Vagina (tissue), 2 donors: ENCODE measurements at places on chromosomes 3 and 15.
A peak's percentile ranks its signal among the peaks of the same experiment; 100 is the strongest.

DNA sequence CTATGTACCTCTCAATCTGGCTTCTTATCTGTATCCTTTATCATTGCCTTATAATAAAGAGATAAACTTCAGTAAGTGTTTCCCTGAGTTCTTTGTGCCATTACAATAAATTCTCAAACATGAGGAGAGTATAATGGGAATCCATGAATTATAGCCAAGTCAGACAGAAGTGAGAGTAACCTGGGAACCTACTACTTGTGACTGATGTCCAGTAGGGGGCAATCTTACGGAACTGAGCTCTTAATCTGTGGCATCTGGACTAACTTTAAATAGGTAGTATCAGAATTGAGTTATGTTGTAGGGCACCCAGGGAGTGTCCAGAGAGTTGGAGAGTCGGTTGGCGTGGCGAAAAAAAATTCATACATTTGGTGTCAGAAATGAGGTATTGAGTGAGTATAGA lies 542.6 kb downstream of the ZBBX start:
- no peaks in the 10 kb centered on the region for H3K27me3 ChIP-seq
- DNase-seq: no peak
- H3K4me1 ChIP-seq: no peaks in the 10 kb centered on the region
- no peak overlapping the region for H3K27ac ChIP-seq
- H3K4me3 ChIP-seq: no peak overlapping the region
- H3K36me3 ChIP-seq: no peaks in the 10 kb centered on the region

DNA sequence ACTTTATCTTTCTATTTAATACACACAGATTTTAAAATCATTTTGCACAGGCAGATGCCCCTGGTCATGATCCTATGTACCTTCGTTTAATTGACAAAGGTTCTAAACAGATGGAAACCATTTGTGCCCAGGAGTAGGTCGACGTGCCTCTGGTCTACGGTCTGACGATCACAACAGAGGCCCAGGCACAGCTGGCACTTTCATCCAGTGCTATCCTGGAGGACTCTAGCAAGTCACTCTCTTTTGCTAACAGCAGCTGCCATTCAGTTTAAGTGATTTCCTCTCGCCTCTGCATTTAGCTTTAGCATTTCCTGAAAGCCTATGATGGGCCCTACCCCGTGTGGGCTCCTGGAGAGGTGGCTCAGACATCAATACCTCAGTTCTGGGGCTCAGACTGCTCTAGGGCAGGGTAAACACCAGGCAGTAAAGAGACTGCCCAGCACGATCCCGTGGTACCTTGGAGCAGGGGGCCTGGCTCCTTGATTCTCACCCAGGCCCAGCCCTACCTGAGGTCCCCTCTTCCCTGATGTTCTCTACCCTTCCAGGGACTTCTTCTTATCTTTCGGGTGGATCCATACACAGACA lies 83.2 kb upstream of the SNRPA1 start:
- no peaks in the 10 kb centered on the region for H3K27me3 ChIP-seq
- no peak overlapping the region for H3K27ac ChIP-seq
- DNase-seq: no peak
- peaks cover under 1% of the 10 kb centered on the region for H3K4me1 ChIP-seq
- no peaks in the 10 kb centered on the region for H3K36me3 ChIP-seq

DNA sequence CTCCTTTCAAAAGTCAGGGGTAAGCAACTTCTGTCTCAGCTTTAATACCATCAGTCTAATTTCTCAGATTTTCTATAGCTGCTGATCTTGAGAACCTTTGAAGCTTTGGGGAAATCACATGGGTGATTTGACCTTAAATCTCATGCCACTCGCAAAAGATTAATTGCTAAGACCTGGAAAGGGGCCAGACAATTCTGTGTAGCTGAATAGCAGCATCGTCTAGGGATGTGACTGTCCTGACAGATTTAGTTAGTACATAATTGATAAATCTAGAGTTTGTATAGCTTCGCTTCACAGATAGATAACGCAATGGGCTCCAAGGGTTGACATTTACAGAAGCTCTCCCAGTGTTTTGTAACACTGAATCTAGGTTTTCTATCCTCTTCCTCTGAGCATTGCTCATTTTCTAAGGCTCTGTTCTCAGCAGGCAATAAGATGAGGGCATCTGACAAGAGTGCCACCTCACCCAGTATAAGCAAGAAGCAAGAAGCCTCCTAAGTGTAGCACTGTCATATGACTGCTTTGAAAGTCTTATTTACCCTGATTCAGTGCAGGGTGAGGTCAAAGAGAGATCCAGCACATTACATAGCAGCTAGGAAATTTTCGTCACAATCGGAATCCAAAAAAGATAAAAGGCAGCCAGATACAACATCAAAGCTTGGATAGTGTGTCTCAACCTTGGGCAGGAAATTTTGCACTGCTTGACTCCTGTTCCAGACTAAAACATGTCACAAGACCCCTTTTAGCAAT lies 47.7 kb upstream of the DUT start:
- H3K27ac ChIP-seq: no peak overlapping the region
- no peak overlapping the region for H3K4me3 ChIP-seq
- peaks cover 6% of the 10 kb centered on the region for H3K4me1 ChIP-seq

- H3K27me3 ChIP-seq: no peaks in the 10 kb centered on the region
- peaks cover 18% of the 10 kb centered on the region for H3K4me1 ChIP-seq
- no peak overlapping the region for H3K27ac ChIP-seq
- H3K36me3 ChIP-seq: peaks cover 65% of the 10 kb centered on the region
- H3K4me3 ChIP-seq: no peak overlapping the region
- DNase-seq: no peak
Measured at GRCh38 chr15:64685230-64685888, 90.0 kb downstream of the RBPMS2 start.

DNA sequence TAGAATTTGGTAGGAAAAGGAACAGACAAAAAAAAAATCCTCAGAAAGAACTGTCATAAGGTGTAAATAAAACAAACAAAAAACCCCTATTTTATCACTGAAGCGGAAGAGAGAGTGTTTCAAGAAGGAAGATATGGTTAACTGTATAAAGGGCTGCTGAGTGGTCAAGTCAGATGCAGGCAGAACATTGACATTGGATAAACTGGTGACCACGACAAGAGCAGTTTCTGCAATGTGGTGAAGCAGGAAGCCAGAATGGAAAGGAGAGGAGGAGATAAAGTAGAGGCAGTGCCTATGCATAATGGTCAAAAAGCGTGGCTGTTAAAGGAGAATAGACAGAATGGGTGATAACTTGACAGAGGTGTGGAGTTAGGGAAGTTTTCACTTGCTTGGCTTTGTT lies 75.3 kb downstream of the CYP19A1 start:
- no peak overlapping the region for H3K4me3 ChIP-seq
- no peak for DNase-seq
- no peaks in the 10 kb centered on the region for H3K27me3 ChIP-seq

GRCh38 chr15:69940441-69941300 lies 157.0 kb downstream of the TLE3 start:
- H3K27me3 ChIP-seq: no peaks in the 10 kb centered on the region
- no peaks in the 10 kb centered on the region for H3K4me1 ChIP-seq
- H3K27ac ChIP-seq: no peak overlapping the region

DNA sequence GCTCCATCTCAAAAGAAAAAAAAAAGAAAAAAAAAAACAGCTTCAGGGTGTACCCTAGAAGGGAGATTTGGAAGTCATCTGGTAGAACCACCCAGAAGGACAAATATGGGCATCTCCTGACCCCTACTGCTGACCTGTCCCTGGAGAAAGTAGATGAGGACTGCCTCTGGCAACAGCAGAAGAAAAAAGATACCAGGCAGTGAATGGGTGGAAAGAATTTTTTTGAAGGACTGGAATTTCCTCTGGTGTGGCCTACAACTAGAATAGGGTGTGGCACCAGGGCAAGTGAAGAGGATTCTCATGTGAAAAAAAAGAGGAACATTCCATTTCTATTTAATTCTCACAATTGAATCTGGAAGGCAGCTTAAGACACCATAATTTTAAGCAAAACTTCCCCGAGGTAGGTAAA lies 3.1 kb downstream of the ANXA2 start:
- H3K4me3 ChIP-seq: peak overlapping the region; percentile 98
- H3K27me3 ChIP-seq: no peaks in the 10 kb centered on the region
- peaks cover 6% of the 10 kb centered on the region for H3K36me3 ChIP-seq
- peaks cover 79% of the 10 kb centered on the region for H3K4me1 ChIP-seq
- DNase-seq: no peak

DNA sequence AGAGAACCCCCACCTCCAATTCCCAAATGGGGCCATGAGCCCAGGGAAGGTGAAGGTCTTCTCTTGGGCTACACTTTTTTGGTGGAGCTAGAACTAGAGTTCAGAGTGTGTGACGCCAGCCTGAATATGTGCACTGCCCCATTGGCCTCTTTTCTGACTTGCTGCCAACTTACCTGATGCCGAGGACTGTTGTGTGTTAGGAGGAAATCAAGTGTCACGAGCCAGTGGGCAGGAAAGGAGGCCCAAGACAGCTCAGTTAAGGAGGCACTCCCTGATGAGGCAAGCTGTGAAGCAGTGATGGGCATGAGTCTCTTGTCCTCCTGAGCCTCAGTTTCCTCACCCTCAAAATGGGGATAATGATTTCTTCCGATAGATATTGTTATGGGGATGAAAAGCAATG lies 107.8 kb downstream of the ANP32A start:
- DNase-seq: no peak
- H3K4me3 ChIP-seq: no peak overlapping the region
- H3K27ac ChIP-seq: no peak overlapping the region
- no peaks in the 10 kb centered on the region for H3K27me3 ChIP-seq
- H3K4me1 ChIP-seq: no peaks in the 10 kb centered on the region

DNA sequence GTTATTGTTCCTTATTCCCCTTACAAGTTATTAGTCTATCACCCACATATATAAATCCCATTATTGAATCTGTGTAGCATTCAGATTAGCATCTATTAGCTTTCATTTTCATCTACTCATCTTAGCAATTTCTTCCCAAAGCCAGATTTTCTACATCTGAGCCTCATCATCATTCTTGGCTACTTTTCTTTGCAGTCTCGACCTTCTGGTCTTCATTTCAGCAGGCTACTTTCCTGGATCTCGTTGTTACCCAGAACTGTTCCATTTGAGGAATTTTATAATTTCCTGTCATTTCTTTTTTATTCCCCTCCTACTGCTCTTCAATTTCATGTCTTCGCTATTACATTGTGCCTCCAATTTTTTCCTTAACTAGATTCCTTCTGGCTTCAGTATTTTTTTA lies 51.8 kb downstream of the SPRED1 start:
- H3K27ac ChIP-seq: no peak overlapping the region
- H3K4me1 ChIP-seq: peaks cover 9% of the 10 kb centered on the region
- DNase-seq: no peak
- H3K27me3 ChIP-seq: no peaks in the 10 kb centered on the region

- H3K27me3 ChIP-seq: no peaks in the 10 kb centered on the region
- DNase-seq: no peak
- no peak overlapping the region for H3K4me3 ChIP-seq
- H3K4me1 ChIP-seq: no peaks in the 10 kb centered on the region
- no peak overlapping the region for H3K27ac ChIP-seq
Measured at GRCh38 chr15:33956397-33956796, 11.9 kb upstream of the CHRM5 start.

DNA sequence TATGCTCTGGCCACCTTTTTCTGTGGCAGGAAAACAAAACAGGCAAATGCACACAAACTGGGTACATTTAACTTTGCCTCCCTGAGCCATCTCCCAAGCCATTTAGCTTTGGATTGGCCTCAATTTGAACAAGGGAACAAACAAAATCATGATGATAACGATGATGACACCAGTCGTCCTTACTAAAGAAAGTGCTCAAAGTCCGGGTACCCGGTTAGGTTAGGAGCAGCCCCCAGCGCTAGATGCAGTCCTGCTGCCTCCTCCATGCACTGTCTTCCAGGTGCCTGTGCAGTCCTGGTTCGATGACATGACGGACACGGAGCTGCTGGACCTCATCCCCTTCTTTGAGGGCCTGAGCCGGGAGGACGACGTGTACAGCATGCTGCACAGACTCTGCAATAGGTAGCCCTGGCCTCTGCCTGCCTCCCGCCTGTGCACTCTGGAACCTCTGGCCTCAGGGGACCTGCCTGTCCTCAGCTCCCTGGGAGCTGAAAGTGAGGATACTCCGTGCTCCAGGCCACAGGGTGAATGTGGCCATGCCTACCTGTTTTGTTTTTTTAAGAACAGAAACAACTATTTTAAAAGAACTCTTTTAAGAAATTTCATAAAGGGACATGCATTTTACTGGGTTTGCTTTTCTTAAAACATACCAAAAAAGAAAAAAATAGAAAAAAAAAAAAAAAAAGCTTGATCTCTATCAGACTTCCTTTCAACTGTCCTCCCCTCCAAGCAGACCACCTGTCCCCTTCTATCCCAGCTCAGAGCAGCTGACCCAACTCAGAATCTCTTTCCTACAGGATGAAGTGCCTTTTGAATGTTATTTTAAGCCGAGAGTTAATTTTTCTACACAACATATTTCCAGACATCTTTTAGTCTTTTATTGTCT lies 9.9 kb upstream of the VILL start:
- peaks cover 42% of the 10 kb centered on the region for H3K36me3 ChIP-seq
- H3K27ac ChIP-seq: no peak overlapping the region
- no peak overlapping the region for H3K4me3 ChIP-seq
- no peaks in the 10 kb centered on the region for H3K27me3 ChIP-seq
- no peaks in the 10 kb centered on the region for H3K4me1 ChIP-seq

DNA sequence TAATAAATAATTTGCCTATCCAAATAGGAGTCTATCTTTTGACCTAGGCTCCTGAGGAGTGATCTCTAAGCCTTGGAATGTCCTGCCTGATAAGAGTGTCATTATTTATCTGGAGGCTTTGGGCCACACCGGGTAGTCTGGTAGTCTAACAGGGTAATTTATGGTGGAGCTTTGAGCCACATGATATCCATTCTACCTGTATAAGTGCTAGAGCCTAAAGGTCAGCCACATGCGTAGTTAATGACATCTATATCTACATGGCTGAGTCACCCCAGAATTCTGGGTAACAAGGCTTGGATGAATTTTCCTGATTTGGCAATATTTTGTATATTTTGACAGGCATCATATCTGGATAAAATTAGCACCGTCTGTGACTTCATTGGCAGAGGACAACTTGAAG lies 681.4 kb downstream of the MCTP2 start:
- no peak for DNase-seq
- no peaks in the 10 kb centered on the region for H3K4me1 ChIP-seq
- no peak overlapping the region for H3K27ac ChIP-seq
- H3K27me3 ChIP-seq: no peaks in the 10 kb centered on the region
- H3K36me3 ChIP-seq: no peaks in the 10 kb centered on the region

GRCh38 chr15:65558336-65558735 lies 28.1 kb downstream of the HACD3 start:
- H3K36me3 ChIP-seq: no peaks in the 10 kb centered on the region
- H3K27ac ChIP-seq: no peak overlapping the region
- H3K4me3 ChIP-seq: no peak overlapping the region
- no peak for DNase-seq

- H3K4me3 ChIP-seq: no peak overlapping the region
- H3K36me3 ChIP-seq: no peaks in the 10 kb centered on the region
Measured at GRCh38 chr3:4565809-4566501, 72.8 kb downstream of the ITPR1 start.

GRCh38 chr3:192830291-192831110 lies 87.2 kb downstream of the MB21D2 start:
- H3K27ac ChIP-seq: no peak overlapping the region
- no peaks in the 10 kb centered on the region for H3K27me3 ChIP-seq
- DNase-seq: no peak
- no peak overlapping the region for H3K4me3 ChIP-seq
- peaks cover 12% of the 10 kb centered on the region for H3K4me1 ChIP-seq
